Fibroblast of gingiva (primary cell): ENCODE measurements at places on chromosomes 6 and 20.

GRCh38 chr20:22630701-22631100 lies 46.3 kb upstream of the FOXA2 start:
- no peak for DNase-seq

GRCh38 chr6:118548136-118548535 lies at the start of gene PLN:
Gene PLN, plus strand, starts transcription at chr6:118548296. Its CDS starts 10,626 bp downstream, at chr6:118558922.
- no peak for DNase-seq

DNA sequence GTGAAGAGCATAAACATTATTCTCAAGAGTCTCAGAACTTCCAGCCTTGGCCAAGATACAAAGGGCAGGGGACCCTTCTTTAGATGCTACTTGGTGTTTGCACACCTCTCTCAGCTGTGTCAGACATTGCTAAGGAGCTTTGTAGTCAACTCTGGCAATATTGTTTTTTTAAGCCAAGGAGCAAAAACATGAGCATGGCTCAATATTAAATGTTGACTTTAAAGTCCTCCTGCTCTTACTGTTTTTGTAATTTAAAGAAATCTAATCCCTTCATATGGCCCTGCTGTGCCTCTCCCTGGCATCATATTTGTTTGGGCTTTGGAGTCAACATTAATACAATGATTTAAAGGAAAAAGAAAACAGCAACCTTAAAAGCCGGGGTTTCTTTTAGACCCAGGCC lies 67.9 kb upstream of the TMEM170B start:
- no peak for DNase-seq

GRCh38 chr6:8905757-8906156 lies 470.4 kb upstream of the SLC35B3 start:
- no peak for DNase-seq

- DNase-seq = no peak
Observed at GRCh38 chr6:43149265-43149664, 21.8 kb upstream of the SRF start.

DNA sequence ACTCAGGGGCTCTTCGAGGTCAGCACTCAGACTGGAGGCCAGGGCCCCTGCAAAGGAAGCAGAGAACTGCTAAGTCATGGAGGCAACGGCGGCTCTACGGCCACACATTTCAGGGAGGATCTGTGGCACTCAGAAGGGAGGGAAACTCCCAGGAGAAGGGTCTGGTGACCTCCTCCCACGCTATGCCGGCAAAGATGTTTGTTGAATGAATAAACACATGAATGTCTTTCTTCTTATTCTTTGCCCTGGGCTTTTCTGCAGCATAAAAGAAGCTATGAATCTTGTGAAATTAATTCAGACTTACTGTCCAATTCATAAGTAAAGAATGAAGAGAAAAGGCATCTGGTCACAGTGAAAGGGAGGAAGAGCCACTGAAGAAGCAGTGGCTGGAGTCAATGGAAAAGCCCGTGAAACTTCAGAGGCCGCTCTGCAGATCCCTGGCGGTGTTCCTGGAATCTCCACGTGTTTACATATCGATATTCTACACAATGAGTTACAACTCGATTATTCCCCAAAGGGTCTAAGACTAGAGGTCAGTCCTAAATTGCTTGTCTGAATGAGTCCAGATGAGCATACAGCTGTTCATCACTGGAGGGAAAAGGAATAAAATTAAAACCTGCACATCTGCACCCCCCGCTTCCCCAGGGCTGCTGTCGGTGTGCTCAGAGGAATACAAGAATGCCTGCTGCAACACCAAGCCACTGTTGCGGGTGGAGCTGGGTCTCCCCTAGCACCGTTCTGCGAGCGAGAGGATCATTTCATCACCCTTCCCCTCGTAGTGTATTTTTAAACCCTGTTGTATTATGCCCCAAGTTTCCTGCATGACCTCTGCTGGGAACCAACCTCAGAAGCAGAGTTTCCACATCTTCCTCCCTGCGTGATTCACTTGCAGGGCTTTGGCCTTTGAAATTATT lies 25.6 kb downstream of the INSM1 start:
- peak; percentile 5 for DNase-seq

DNA sequence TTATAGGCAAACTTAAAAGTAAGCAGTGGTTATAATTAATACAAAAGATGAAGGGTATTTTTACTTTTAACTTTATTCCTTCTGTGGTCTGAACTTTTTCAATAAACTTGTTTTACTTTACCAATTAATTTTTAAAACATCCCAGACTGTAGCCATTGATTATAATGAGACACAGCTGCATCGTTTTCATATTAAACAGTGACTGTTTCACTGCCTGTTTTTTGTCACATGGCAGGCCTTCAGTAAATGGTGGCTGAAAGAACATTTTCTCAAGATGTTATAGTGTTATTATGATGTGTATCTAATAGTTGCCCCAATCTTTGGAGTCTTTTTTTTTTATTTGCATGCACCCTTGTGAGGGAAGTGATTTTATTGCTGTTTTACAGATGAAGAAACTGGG lies 95.1 kb downstream of the PLCB4 start:
- DNase-seq = no peak

- no peak for DNase-seq
Observed at GRCh38 chr20:11832851-11833250, 84.8 kb upstream of the BTBD3 start.

DNA sequence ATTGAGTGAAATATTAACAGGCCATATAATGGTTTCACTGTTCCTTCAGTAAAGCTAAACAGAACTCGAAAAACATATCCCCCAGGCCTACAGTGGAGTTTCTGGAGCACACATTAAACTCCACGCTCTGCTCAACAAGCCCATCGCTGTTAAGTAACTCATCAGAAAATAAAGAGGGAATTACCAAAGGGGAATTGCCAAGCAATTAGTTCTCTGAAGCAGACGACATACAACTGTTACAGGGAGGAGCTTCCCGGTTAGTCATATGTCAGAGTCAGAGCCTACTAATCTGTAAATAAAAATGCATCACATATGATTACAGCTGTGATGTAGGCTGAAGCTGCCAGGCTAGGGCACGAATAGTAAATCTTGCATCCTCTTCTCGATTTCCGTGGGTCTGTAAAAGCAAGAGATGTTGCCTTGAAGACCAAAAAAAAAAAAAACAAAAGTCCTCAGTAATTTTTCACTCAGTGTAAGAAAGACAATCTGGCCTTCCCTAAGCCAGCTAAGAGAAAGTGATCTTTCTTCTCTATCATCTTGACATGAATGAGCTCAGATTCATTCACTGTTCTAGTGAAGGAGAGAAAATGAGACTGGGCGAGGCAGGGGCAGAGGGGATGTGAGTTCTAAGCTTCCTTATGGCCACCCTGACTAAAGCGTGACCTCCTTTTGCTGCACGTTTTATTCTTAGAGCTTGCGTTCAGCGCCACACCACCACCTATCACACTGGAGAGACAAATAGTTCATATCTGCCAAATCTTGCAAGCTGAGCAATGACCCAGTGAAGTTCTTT lies 13.8 kb downstream of the ATXN1 start:
- peak; percentile 38 for DNase-seq

- no peak for DNase-seq
Observed at GRCh38 chr6:107598091-107598490, 108.2 kb downstream of the SOBP start.

DNA sequence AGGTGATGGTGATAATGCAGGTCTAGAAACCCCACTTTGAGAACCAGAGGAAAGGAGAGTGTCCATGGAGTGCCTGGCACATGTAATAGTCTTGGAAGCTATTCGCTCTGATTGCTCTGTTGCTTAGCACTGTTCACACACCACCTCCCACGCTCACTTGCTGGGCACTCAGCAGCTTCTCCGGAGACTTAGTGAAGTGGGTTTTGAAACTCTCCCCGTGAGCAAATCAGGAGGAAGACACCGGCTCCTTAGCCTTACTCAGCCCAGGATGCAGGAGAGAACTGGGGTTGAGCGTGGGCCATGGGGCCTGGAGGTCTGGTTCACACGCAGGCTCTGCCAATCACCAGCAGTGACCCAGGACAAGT lies 22.2 kb downstream of the BMP7 start:
- no peak for DNase-seq

- DNase-seq = no peak
Observed at GRCh38 chr20:35134472-35134871, 12.7 kb downstream of the EDEM2 start.

DNA sequence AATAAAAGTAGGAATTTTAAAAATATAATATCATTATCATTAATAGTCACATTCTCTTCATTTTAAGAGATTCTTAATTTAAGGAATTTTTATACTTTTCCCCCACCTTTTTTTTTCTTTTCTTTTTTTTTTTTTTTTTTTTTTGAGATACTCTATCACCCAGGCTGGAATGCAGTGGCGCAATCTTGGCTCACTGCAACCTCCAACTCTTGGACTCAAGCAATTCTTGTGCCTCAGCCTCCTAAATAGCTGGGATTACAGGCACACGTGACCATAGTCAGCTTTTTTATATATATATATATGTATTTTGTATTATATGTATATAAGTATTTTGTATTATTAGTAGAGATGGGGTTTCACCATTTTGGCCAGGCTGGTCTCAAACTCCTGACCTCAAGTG lies 457.7 kb downstream of the CDKAL1 start:
- no peak for DNase-seq

DNA sequence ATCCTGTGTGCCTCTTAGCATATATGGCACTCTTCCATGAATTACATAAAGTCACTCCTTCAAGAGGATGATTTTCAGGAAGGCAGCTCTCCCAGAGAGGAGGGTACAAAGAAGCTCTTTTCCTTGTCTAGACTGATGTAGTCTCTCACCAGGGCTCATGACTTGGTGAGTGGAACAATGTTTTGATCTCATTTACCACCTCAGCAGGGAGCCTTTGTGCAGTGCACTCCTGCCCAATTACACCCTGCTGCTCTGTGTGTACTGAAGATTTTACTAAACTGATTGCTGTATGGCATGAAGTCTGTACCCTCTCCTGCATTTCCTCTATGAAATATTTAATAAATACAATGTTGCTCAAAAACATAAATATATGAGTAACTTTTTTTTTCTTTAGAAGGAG lies 598.3 kb upstream of the HS3ST5 start:
- DNase-seq = no peak

DNA sequence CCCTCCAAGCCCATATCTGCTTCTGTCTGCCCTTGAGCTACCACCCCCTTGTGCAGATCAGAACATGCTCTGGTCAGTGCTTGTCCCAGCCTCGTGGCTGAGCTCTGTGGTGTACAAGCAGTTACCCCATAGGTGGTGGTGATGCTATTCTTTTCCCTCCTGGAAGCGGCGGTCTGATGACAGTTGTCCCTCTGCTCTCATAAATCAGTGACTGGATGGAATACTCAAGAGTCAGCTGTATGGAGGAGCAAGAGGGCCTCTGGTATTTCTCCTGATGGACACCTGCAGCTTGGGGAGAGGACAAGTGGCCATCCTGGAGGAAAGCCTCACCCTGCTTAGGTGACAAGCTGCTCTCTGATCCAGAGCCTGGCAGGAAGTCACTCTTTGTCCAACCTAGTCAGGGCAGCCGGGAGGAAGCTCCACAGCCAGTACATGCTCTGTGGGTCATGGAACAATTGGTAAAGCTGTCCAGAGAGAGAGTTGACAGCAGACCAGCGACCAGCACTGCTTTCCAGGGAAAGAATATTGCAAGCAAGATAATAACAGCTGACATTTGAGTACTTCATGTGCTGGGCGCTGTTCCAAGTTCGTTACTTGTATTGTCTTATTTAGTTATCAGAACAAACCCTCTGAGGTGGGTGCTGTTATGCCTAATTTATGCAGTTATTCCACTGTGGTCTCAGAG lies 47.1 kb downstream of the SCAND1 start:
- DNase-seq = no peak

DNA sequence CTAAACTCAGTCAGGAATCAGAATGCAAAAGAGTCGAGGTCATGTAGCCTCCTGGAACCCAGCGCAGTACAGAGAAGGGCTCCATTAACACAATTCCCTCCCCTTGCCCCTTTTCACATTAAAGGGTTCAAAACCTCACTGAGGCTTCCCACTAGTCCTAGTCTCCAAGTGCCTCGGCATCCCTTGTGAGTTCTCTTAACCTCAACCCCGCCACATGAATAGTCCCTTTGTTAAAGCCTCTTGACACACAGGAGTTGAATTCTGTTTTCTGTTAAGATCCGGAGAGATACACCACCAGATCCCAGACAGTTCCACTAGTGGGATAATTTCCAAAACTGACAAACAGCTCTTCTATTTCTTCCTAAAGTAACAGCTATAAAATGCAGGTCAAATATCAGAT lies 17.8 kb downstream of the PTPRT start:
- DNase-seq = no peak

GRCh38 chr6:27126815-27127537 lies 120.5 kb upstream of the PRSS16 start:
- DNase-seq = peak; percentile 88

GRCh38 chr20:18857640-18858039 lies 44.1 kb downstream of the SCP2D1 start:
- no peak for DNase-seq

- no peak for DNase-seq
Observed at GRCh38 chr20:11556410-11556809, 361.3 kb upstream of the BTBD3 start.

- peak; percentile 18 for DNase-seq
Observed at GRCh38 chr20:54346276-54346675, 129.1 kb upstream of the DOK5 start.

DNA sequence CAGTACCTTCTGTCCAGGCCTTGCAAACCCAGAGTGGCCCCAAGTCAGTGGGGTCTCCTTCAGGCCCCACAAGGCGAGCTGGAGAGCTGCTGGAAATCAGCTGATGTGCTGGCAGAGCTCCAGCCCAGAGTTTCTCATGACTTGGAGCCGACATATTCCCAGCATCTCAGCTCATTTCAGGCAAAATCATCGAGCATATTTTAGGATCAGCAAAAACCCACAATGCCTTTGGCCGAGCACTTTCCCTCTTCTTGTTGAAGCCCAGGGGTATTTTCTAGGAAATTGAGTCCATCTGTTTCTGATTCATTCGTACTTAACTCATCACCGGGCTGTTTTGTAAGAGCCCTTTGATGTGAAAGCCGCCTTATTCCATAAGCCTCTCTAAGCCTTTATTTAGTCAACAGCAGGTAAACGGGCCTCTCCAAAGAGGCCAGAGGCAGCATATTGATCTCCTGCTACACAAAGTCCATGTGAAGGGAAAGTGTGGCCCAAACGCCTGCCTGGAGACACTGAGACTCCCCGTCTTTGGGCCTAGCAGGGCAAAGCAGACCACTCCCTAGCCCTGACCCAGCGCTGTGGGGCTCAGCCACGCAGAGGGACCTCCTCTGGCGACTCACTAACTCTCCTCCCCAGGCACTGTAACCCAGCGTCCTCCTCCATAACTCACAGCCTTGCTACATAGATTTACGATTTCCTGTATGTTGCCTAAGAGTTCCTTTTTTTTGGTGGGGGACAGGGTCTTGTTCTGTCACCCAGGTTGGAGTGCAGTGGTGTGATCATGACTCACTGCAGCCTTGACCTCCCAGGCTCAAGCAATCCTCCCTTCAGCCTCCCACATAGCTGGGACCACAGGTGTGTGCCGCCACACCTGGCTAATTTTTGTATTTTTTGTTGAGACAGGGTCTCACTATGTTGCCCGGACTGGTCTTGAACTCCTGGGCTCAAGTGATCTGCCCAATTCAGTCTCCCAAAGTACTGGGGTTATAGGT lies 12.1 kb upstream of the C20orf203 start:
- peak; percentile 93 for DNase-seq

GRCh38 chr6:75077701-75078100 lies 128.2 kb downstream of the COL12A1 start:
- DNase-seq = no peak
